ENCODE measurements at places on chromosomes 12 and 14.
A peak's percentile ranks its signal among the peaks of the same experiment; 100 is the strongest.

DNA sequence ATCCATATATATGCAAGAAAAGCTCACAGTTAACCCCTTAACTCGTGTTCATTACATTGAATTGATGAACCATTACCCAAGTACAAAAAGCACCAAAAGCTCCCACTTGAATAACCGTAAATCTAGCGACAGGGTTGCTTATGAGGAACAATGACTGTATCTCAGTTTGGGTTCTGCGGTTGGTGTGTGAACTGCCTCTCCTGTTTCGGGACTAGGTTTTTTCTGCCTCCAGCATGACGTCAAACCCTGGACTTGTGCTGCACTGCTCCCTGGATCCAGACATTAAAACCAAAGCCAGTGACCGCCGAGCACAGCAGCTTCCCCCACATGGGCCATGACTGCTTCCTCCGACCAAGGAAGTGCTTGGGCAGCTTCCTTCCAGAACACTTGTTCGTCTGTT, 77.7 kb downstream of the SETD3 start:
- no peak for DNase-seq
- no peaks in the 10 kb centered on the region for H3K27me3 ChIP-seq
- no peak overlapping the region for H3K4me3 ChIP-seq
- H3K36me3 ChIP-seq = peaks cover 62% of the 10 kb centered on the region
- H3K27ac ChIP-seq = no peak overlapping the region

GRCh38 chr12:6383572-6384498, at the start of gene LTBR:
Gene LTBR, plus strand, starts transcription at chr12:6384162. Its CDS starts 197 bp downstream, at chr12:6384359.
- H3K27ac ChIP-seq = no peak within 1 kb of the TSS
- DNase-seq = peak; percentile 82
- peaks cover 8% of the 10 kb centered on the region for H3K4me1 ChIP-seq
- H3K27me3 ChIP-seq = no peaks in the 10 kb centered on the region

- no peaks in the 10 kb centered on the region for H3K27me3 ChIP-seq
- no peak for DNase-seq
- no peak overlapping the region for H3K4me3 ChIP-seq
- H3K4me1 ChIP-seq = no peaks in the 10 kb centered on the region
Observed at GRCh38 chr14:91094772-91095171, 19.1 kb upstream of the DGLUCY start.

GRCh38 chr12:70605976-70606375, 31.3 kb downstream of the PTPRB start:
- H3K27ac ChIP-seq = no peak overlapping the region
- DNase-seq = no peak
- H3K27me3 ChIP-seq = peaks cover 3% of the 10 kb centered on the region

- no peak for DNase-seq
- H3K4me1 ChIP-seq = peaks cover 3% of the 10 kb centered on the region
- no peak overlapping the region for H3K27ac ChIP-seq
- no peaks in the 10 kb centered on the region for H3K27me3 ChIP-seq
- H3K36me3 ChIP-seq = peaks cover 5% of the 10 kb centered on the region
Observed at GRCh38 chr14:77083082-77083481, 15.0 kb upstream of the CIPC start.

- no peaks in the 10 kb centered on the region for H3K4me1 ChIP-seq
- no peaks in the 10 kb centered on the region for H3K27me3 ChIP-seq
- H3K4me3 ChIP-seq = no peak overlapping the region
- no peak for DNase-seq
- no peak overlapping the region for H3K27ac ChIP-seq
Observed at GRCh38 chr12:46839964-46840363, 14.2 kb upstream of the SLC38A4 start.

- no peaks in the 10 kb centered on the region for H3K36me3 ChIP-seq
- no peak for DNase-seq
- no peak overlapping the region for H3K27ac ChIP-seq
Observed at GRCh38 chr14:93128725-93129459, 13.2 kb upstream of the ITPK1 start.

- H3K36me3 ChIP-seq = no peaks in the 10 kb centered on the region
- no peaks in the 10 kb centered on the region for H3K27me3 ChIP-seq
- DNase-seq = no peak
- H3K4me1 ChIP-seq = no peaks in the 10 kb centered on the region
- H3K4me3 ChIP-seq = no peak overlapping the region
Observed at GRCh38 chr14:95523051-95523814, 6.8 kb upstream of the SYNE3 start.

- no peaks in the 10 kb centered on the region for H3K4me1 ChIP-seq
- H3K27ac ChIP-seq = no peak overlapping the region
- no peak for DNase-seq
- no peaks in the 10 kb centered on the region for H3K27me3 ChIP-seq
- no peak overlapping the region for H3K4me3 ChIP-seq
Observed at GRCh38 chr14:46057799-46058198, 593.8 kb downstream of the RPL10L start.

GRCh38 chr12:103955811-103956508, 9.7 kb upstream of the TDG start:
- peaks cover 36% of the 10 kb centered on the region for H3K36me3 ChIP-seq
- H3K4me3 ChIP-seq = peak overlapping the region; percentile 93
- H3K27ac ChIP-seq = peak overlapping the region; percentile 96

- no peak for DNase-seq
- no peak overlapping the region for H3K4me3 ChIP-seq
- H3K27me3 ChIP-seq = no peaks in the 10 kb centered on the region
- no peaks in the 10 kb centered on the region for H3K36me3 ChIP-seq
Observed at GRCh38 chr14:53696217-53696965, 260.2 kb downstream of the BMP4 start.

- H3K4me3 ChIP-seq = no peak overlapping the region
- H3K36me3 ChIP-seq = peaks cover under 1% of the 10 kb centered on the region
- no peak overlapping the region for H3K27ac ChIP-seq
- no peaks in the 10 kb centered on the region for H3K4me1 ChIP-seq
- H3K27me3 ChIP-seq = no peaks in the 10 kb centered on the region
Observed at GRCh38 chr12:58647495-58647894, 272.8 kb downstream of the LRIG3 start.

- H3K36me3 ChIP-seq = no peaks in the 10 kb centered on the region
- H3K4me1 ChIP-seq = no peaks in the 10 kb centered on the region
- DNase-seq = peak; percentile 74
- H3K27ac ChIP-seq = no peak overlapping the region
- H3K4me3 ChIP-seq = no peak overlapping the region
Observed at GRCh38 chr14:103292426-103293374, 41.3 kb upstream of the EIF5 start.

Data from H9 (cell line).